ENCODE measurements at places on chromosomes 16 and 17.
A peak's percentile ranks its signal among the peaks of the same experiment; 100 is the strongest.

DNA sequence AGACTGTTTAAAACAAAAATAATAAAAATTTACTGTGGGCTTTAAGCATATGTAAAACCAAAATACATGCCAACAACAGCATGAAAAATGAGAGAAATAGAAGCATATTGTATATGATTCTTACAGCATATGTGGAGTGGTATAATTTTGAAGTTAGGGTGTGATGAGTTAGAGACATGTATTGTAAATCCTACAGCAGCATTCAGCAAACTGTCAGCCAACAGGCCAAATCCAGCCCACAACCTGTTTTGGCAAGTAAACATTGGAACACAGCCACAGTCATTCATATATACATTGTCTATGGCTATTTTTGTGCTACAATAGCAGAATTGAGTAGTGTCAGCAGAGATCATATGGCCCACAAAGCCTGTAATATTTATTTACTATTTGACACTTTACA, 42.3 kb downstream of the ZNF18 start:
- DNase-seq = no peak

DNA sequence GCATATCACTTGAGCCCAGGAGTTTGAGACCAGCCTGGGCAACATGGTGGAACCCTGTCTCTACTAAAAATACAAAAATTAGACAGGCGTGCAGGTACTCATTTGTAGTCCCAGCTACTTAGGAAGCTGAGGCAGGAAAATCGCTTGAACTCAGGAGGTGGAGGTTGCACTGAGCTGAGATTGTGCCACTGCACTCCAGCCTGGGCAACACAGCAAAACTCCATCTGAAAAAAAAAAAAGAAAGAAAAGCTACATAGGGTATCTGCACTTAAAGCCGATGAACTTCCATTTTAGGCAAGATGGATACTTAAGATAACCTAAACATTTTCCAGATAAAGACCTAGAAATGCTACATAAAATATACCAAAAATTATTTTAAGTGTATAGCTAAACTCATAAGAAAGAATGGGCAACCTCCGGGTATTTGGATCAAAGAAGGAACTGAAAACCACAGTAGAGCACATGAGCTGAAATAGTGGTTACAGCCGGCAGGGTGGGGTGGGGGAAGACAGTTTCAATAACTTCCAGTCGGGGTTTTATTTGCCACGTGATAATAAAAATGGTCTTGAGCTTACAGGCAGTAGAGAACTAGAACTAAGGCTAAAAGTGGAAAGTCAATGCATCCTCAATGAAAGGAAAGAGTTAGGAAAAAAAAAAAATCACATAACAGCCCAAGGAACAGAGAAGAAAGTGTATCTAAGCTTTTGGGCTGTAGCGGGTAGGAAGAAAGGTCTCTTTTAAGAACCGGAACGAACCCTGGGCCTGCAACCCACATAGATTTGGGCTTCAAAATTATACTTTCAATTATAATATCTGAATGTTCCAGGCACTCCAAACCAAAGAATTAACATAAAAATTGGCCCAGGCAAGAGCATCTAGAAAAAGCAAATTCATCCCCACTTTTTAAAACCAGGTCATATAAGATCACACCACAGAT, 53.1 kb downstream of the CFDP1 start:
- peak; percentile 84 for DNase-seq

GRCh38 chr17:62666801-62667591, 39.5 kb downstream of the MRC2 start:
- DNase-seq = no peak

DNA sequence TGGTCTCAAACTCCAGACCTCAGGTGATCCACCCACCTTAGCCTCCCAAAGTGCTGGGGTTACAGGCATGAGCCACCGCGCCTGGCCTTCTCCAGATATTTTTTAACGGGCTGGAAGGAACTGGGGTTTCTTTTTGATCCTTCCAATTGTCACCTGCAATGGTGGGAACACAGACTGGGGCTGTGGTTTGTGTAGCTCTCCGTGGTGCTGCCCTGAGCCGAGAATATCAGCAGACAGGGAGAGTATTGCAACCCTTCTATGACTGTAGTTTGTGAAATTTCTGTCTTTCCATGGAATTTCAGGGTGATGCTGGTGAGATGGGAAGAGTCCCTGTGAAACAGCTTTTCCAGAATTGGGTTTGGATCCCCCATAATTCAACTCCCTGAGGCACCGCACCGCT, 263.5 kb downstream of the ENGASE start:
- DNase-seq = no peak

DNA sequence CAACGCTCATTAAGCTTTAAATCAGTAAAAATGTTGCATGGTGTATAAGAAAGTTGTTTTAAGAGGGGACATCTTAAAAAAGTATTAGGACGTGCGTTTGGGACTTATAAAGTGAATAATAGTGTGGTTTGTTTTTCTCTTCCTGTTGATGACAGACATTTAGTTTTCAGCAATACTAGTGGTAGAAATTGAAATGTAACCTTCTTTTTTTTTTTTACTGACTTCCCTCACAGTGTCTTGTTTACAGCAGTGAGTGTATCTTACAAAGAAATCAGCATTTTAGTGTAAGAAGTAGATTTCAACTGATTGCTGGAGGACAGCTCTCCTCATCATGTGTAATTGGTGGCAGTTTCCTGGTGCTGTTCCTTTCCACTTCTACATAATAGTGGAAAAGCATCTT, 39.6 kb downstream of the CYLD start:
- DNase-seq = no peak

DNA sequence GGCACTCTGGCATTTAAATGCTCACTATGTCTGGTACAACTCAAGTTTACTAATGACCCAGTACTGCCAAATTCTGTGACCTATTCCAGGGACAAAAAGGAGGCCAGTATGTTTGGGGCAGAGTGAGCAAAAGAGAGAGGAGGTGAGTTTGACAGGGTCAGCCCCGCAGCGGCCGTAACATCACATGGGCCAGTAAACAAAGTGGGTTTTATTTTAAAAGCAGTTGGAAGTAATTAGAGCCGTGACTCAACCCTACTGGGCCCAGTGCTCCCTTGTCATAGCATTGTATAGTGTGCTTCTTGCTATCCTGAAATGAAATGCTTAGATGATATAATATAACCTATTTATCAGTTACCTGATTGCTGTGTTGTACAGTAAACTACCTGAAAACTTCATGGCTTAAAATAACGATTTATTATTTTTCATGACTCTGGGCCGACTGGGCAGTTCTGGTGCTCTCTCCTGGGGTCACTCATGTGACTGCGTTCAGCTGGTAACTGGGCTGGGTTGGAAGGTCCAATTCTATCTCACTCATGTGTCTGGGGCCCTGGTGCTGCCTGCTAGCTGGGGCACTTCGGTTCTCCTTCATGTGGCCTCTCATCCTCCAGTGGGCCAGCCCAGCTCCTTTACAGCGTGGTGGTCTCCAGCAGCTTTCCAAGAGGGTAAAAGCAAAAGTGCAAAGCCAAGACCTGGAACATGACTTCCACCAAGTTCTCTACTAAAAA, 27.4 kb downstream of the IQCK start:
- no peak for DNase-seq

GRCh38 chr17:75641343-75641742, 8.1 kb downstream of the SMIM5 start:
- no peak for DNase-seq

DNA sequence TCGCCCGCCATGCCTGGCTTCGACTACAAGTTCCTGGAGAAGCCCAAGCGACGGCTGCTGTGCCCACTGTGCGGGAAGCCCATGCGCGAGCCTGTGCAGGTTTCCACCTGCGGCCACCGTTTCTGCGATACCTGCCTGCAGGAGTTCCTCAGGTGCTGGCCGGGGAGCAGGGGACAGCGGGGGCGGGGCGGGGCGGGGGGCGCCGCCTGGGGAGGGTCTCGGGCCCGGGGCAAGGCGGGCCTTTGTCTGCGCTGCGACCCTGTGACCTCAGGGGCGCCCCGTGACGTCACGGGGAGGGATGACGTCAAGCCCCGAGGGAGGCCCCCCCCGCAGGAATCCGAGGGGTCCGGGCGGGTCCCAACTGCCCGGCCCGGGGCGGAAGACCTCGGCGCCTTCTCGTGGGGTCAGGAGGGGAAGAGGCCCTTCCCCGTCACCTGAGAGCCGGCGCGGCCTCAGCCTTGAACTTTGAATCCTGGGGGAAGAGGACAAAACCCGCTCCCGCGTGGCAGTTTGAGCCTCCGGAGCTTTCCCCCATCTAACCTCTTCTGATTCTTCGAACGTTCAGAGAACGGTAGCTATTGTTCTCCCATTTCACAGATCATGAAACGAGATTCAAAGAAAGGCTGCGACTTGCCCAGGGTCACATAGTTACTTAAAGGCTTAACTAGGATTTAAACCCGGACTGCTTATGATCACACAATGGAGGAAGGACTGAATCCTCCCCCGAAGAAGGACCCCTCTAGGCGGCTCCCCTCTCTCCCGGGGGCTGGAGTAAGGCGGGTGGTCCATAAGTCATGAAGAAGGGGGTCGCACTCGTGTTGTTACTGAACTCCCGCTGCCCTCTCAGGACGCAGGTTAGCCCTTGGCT, 527 bp downstream of the TRAF4 start:
- DNase-seq = peak; percentile 52

- DNase-seq = no peak
Observed at GRCh38 chr16:73418691-73419090, 370.8 kb upstream of the ZFHX3 start.

DNA sequence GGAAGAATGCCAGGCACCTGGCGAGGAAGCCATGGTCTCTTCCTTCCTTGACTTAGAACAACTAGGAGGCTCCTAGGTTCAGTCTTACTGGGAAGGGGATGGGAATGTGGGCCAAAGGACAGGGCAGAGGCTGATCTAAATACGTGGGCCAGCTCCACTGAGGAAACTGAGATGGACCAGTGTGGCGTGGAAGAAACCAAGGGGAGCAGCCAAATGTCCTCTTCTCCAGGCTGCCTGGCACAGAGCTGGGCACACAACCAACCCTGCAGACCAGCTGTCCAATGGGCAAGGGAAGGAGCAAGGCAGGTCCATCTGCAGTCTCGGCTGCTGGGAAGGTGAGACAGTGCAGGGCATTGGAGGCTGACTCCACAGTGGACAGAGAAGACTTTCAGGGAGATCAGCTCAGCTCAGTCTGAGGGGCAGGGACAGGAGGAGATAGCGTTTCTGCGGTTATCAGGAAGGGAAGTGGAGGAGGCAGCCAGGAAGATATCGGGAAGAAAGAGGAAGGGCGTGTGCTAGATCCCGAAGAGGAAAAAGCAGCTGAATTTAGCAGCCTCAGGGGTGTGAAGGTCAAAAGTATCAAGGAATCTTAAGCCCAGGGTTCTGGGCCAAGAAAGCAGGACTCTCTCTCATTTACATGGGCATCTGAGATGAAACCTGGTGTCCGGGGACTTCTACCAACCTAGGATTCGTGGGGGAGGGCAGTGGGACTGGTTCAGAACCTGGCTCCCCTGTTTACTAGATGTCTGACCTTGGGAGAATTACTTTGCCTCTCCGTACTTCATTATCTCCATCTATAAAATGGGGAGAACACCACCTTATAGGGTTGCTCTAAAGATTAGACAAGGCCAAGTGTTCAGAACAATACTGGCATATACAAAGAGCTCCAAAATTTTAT, 1.8 kb downstream of the KIFC3 start:
- peak; percentile 32 for DNase-seq

All from hematopoietic multipotent progenitor cell treated with erythropoietin and hydrocortisone succinate and interleukin-3 and kit ligand, for 6 days (in vitro differentiated cells).